GM23248 (cell line): ENCODE measurements at places on chromosomes 16 and 17.

GRCh38 chr17:79027925-79028491, 4.0 kb downstream of the C1QTNF1 start:
- DNase-seq: peak; percentile 37

GRCh38 chr16:51093726-51094280, 57.3 kb downstream of the SALL1 start:
- no peak for DNase-seq

- peak; percentile 10 for DNase-seq
Measured at GRCh38 chr16:27359051-27359450, 42.9 kb upstream of the IL21R start.

- peak; percentile 22 for DNase-seq
Measured at GRCh38 chr17:27817731-27818130, 17.4 kb upstream of the NOS2 start.

DNA sequence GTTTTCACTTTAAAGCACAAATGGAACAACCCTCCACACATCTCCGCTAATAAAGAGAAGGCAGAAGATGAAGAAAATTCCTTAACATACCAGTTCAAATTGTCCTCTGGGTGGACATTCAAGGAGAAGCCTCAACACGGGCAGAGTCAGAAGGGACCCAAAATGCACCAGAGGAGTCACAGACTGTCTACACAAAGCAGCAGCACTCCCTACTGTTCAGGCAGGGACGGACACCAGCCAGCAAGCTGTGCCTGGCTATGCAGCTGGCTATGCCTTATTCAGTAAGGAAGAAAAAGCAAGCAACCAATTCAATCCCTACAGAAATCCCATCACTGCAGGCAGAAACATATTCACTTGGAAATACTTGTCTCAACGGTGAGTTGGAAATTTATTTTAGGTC, 8.1 kb downstream of the DNAJC7 start:
- DNase-seq: peak; percentile 38
